Dermis blood vessel endothelial cell (primary cell): ENCODE measurements at places on chromosomes 6 and 20. TPM values are rescaled to one million over a fixed set of nuclear protein-coding genes. Genes with fewer than 3 reads are reported as not detected.

GRCh38 chr6:21325201-21325856 is 268.2 kb upstream of the SOX4 start:
- no peak for DNase-seq

Gene WFDC12
- not detected in 2 replicates for total RNA-seq

- DNase-seq: no peak
These were observed 23.8 kb downstream of the OR2J3 start for GRCh38 chr6:29131691-29132090.

- no peak for DNase-seq
These were observed 1258.2 kb upstream of the EYS start for GRCh38 chr6:66965227-66965626.

Gene TAF4
- 3.6 and 7.6 TPM in 2 replicates for total RNA-seq

GRCh38 chr6:73377225-73377624 is 7.5 kb upstream of the OOEP start:
- DNase-seq: no peak

GRCh38 chr20:29306390-29307072 is 1950.9 kb upstream of the DEFB115 start:
- DNase-seq: no peak

DNA sequence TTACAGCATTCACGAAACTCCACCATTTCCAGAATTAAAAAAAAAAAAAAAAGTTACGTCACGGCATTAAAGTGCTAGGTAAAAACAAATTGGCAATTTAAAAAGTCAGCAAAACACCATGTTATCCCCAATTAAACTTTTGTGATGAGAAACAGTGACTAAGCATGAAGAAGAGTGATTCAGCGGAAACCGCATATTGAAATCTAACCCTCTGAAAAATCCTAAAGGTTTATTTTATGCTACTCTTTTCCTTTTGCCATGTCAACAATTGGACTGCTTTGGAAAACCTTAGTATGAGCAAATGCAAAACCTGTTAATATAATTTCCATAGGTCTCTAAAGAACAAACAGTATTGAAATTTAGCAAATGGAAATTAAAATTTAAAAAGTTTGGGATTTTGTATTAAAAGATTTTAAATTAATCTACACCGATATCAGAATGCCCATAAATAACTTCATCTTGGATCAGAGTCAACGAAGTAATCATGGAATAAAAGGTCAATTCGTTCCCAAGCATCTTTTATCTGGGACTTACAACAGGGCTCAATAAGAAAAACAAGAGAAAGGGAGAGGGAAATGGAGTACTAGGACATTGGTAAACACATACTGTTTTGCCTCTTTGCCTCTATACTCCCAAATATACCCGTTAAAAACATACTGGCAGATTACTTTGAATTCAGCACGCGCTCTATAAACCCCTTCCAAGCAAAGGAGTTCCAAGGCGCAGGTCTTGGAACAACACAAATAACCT is 1.1 kb downstream of the FBXO30 start:
- peak; percentile 67 for DNase-seq

- no peak for DNase-seq
These were observed 50.1 kb downstream of the CYP24A1 start for GRCh38 chr20:54123587-54124180.

Gene HS3ST5
- total RNA-seq: not detected in 2 replicates

GRCh38 chr6:9168669-9169068 is 733.3 kb upstream of the SLC35B3 start:
- DNase-seq: no peak
